NCI-H1930 (cell line): ENCODE measurements at places on chromosomes 3 and 15.

DNA sequence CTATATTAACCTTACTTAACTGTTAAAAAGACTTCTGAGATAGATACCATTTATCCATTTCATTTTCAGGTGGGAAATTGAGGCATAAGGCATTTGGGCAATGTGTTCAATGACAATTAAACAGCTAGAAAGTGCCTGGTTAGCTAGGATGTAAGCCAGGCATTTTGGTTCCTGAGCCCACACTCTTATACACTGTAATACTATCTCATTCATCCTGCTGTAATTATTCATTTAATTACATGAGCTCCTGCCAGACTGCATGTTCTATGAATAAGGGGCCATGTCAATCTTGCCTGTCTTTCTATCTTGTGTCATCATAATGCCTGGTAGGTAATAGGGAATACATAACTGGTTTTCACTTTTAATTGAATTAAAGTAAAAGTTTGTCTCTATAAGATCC is 74.0 kb downstream of the RBMS3 start:
- no peak for DNase-seq

- DNase-seq: no peak
Observed at GRCh38 chr3:187382609-187383151, 14.5 kb downstream of the RTP4 start.

GRCh38 chr3:69510481-69511030 is 124.7 kb upstream of the FRMD4B start:
- no peak for DNase-seq

DNA sequence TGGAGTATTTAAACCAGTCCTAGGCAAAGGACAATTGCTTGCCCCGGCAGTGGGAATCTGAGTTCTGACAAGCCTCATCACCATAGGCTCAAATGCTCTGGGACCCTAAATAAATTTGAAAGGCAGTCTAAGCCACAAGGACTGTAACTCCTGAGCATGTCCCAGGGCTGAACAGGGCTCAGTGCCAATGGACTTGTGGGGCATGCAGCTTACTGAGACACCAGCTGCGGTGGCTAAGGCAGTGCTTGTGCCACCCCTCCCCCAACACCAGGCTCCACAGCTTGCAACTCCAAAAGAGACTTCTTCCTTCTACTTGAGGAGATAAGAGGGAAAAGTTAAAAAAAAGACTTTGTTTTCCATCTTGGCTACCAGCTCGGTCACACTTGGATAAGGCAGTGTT is 289.7 kb upstream of the DCBLD2 start:
- DNase-seq: no peak

DNA sequence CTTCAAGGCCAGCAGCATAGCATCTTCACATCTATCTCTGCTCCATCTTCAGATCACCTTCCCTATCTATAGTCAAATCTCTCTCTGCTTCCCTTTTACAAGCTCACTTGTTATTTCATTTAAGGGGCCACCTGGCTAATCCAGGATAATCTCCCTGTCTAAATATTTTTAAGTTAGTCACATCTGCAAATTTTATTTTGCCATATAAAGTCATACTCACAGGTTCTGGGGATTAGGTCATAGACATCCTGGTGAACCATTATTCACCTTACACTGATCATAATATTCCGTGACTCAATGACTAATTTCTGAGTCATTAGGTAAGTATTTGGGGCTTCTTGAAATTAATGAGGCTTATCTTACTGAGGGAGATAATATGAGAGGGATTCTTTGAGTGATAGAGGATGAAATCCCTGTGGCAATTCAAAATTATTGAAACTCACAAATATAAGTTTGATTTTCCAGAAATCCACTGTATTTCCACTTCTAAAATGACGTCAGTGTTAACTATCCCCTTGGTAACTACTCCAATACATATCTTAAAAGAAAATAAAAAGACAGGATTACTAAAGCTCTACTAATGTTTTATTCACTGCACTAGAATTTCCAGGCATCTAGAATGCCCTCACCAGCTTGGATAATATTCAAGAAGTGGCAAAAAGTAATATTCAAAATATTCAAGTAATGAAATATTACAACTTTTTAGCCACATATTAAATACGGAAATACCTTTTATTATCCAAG is 93.7 kb upstream of the RBMS3 start:
- DNase-seq: no peak

- no peak for DNase-seq
Observed at GRCh38 chr3:140344601-140345205, 333.2 kb upstream of the TRIM42 start.
